ENCODE measurements at places on chromosomes 12 and 14.

GRCh38 chr14:60736494-60736893, 1.9 kb downstream of the MNAT1 start:
- DNase-seq = no peak

- DNase-seq = no peak
Measured at GRCh38 chr14:32675433-32675832, 263.2 kb upstream of the NPAS3 start.

GRCh38 chr12:131132118-131132892, 178.6 kb downstream of the ADGRD1 start:
- peak; percentile 87 for DNase-seq

GRCh38 chr12:124311292-124312109, 16.6 kb downstream of the RFLNA start:
- DNase-seq = no peak

GRCh38 chr12:108862588-108862959, 5.2 kb upstream of the SSH1 start:
- no peak for DNase-seq

- DNase-seq = no peak
Measured at GRCh38 chr14:56026506-56026905, 91.7 kb upstream of the PELI2 start.

DNA sequence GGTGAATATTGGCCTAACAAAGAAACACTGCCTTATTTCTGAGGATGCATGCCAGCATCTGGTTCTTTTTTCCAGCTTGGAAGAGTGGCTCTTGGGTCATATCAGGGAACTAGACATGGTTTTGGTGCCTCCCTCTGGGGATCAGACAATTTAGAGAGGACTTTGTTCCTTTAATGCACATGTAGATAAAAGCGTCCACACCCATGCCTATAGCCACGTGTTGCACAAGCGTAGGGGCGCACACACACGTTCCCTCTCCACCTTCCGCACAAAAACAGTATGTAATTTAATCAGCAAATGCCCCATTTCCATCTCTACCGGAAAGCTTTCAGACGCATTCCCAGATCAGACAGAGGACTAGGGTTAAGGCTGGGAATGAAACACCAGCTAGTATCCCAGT, 61.7 kb upstream of the RIC8B start:
- DNase-seq = no peak

GRCh38 chr12:77239617-77240016, 174.2 kb upstream of the E2F7 start:
- no peak for DNase-seq

DNA sequence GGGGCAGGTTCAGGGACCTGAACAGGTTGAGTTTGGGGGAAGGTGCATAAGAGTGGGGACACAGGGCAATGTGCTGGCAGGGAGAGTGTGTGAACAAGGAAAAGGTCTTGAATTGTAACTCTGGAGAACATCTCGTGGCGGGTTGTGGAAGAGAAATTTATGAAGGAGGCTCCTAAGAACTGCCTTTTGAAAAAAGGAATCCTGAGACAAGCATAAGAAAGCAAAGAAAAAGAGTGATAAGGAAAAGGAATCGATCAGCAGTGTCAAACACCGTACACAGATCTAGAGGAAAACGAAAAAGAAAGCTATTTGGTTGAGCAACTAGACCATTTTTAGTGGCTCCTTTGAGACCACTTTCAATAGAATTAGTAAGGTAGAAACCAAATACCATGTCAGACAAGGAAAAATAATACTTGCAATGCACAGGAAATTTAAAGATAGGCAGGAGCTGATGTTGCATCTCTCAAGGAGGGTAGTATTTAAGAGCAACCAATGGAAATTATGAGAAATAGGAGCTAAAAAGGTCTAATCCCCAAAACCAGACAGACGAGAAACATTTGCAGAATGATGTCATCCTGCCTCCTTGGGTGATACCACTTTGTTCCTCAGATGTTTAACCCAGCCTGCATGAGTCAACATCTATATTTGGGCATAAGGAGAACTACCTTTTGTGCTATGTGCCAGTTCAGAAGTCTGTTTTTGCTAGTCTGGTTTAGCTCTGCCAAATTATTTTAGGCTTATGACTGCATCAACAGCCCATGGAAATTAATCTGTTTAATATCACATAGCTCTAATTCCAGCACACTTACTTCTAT, 64.5 kb upstream of the STK38L start:
- no peak for DNase-seq

- DNase-seq = no peak
Measured at GRCh38 chr14:90341784-90342183, 10.0 kb upstream of the NRDE2 start.

- no peak for DNase-seq
Measured at GRCh38 chr14:95128140-95128539, 29.2 kb downstream of the DICER1 start.

DNA sequence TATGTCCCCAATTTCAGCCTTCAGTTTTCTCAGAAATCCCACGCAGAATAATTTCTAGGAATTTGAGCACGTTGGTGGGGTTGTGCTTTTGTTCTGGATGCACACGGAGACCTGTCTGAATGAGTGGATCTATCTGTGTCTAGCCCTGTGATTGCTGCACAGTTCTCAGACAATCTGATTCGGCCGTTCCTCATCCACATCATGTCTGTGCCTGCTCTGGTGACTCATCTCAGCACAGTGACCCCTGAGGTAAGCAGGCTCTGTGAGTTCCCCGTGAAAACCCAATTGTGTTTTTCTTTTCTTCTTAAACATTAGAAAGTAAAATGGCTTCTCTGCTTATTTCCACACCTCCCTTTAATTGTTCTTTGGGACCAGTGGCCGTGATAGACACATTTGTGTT, 20.2 kb downstream of the UBE3B start:
- no peak for DNase-seq

DNA sequence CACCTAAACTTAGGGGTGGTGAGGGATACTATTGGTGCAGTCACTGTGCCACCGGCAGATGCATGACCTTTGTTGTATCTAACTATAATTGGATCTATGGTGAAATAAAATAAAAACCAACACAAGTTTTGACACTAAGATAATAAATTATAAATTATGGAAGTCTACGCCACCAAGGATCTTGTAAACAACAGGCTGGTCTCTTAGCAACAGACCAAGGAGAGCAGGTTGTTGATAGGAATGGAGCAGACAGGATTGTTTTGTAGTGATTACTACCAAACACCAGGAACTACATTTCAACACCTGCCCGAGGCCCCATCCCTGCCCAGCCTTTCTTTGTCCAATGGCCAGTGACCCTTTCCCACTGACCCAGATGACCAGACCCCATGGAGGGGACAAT, 1178.0 kb downstream of the VRK1 start:
- DNase-seq = no peak

GRCh38 chr12:51405801-51406207, 14.6 kb upstream of the GALNT6 start:
- no peak for DNase-seq

DNA sequence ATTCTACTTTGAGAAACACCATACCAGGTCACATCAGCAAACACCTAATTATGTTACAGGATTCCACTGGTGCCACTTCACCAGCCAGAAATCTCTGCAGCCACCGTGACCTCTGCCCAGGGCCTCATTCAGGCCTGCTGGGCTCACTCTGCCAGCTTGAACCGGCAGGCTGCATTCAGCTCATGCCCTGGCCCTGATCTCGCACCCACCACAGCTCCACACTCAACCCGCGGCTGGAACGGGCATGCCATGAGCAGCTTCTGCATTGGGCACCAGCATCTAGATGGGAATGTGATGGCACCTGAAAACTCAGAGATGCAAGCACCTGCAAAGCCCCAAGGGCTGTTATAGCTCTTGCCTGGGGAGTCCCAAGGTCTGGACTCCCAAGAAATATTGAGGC, 168.7 kb downstream of the DPY19L2 start:
- no peak for DNase-seq

DNA sequence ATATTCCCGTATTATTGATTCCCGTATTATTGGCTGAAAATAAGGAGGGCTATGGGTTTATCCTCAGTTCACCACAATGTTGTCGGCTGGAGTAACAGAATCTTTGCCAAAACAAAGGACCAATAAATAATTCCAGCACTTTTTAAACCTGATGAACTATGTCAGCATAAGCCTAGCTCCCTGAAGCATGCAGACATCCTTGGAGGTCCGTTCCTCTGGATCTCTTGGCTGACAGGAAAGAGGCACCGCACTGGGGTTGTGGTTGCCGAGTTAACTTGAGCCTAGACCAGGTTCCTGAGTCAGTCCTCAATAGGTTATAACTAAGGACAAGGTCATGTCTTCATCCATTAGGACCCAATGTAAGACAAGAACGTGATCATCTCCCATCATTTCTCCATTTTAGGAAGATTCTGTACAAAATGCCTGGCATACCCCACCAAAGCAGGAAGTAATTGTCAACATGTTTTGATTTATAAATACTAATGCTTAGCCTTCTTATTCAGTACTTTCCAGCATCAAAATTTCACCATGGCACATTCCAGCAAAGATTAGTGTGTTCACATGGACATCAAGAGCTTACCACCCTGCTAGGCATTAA, 36.6 kb downstream of the NID2 start:
- no peak for DNase-seq

DNA sequence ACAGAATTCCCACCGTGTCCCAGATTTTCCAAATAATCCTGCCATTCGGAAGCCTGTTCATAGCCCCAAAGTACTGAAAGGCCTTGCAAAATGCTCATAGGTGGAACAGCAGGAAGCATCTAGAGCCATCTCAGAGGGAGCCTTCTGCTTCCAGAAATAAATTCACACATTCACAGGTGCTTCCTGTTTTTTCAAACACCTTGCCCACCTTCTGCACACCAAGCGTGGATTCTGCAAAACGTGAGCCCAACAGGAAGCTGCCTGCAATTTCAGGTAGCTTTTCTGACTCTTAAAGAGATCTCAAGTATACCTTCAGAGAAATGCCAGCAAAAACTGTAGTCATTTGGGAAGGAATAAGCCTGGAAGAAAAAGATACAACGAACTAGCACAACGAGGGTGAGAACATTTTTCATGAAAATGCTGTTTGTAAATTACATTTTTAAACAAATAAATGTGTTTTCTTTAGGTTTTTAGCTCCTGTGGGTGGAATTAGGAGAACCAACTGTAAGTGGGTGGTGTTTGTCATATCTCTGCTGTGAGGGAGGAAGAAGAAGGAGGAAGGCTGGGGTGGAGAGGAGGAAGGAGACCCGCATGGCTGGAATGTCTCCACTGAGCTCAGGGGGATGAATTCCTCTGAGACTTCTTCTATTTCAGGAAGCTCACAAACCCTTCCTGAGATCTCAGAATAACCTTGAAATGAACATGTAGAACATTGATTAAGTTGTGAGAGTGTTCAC, at the start of gene IFNG-AS1:
TSS of gene IFNG-AS1 (plus strand) at position 264 of the 737 bp plus-strand sequence.
- no peak for DNase-seq

GRCh38 chr14:103121846-103122584, 1.2 kb upstream of the TNFAIP2 start:
- DNase-seq = no peak

DNA sequence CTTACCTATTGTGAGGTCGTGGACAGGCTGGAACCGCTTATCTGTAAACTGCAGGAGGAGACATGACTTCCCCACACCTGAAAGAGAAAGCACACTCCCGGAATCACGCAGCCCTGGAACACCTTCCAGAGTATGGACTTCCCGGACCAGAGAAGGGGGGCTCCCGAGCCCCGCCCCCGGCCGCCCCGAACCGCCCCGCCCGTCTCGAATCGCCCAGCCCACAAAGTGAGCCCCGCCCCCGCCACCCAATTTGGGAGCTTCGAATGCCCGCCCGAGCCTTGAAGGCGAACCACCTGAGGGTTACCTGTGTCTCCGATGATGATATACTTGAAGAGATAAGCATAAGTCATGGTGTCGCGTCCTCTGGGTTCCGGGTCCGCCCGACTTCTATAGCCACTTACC, 235 bp downstream of the RAB2B start:
- DNase-seq = peak; percentile 87

DNA sequence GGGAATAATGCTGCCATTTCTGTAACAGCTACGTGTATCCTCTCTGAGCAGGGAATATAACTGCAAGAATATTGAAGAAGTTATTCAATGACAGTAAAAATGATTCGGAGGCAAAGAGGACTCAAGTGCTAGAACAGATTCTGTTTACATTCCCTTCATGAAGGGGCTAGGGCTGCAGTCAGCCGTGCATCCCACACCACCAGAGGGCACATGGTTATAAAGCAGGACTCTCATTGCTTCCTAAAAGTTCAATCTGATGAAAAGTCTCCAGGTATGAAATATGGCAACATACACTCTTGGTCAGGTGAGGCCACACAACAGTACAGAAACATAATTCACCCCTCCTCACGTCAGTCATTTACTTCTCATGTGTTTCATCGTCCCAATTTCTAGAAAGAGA, 34.0 kb downstream of the TCHP start:
- DNase-seq = no peak

DNA sequence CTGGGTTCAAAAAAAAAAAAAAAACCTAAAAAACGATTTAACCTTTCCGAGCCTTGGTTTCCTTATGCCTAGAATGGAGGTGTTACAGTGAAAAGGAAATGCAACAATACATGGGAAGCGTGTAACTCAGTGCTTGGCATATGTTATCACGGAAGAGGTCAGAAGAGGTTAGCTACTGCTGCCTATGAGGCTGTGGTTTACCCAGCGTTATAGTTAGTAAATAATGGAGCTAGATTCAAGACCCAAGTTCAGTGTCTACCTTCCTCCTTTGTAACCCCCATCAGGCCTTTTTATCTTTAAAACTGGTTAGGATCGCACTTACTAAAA, 839 bp downstream of the IFT43 start:
- no peak for DNase-seq

GRCh38 chr12:109579639-109580038, 6.0 kb downstream of the MVK start:
- no peak for DNase-seq

- DNase-seq = no peak
Measured at GRCh38 chr14:21015312-21015711, 9.5 kb downstream of the NDRG2 start.

GRCh38 chr12:22473212-22473611, 71.1 kb downstream of the C2CD5 start:
- no peak for DNase-seq

- DNase-seq = no peak
Measured at GRCh38 chr12:112809684-112810083, 18.1 kb downstream of the RPH3A start.
